ENCODE measurements at places on chromosomes 7 and 10.

DNA sequence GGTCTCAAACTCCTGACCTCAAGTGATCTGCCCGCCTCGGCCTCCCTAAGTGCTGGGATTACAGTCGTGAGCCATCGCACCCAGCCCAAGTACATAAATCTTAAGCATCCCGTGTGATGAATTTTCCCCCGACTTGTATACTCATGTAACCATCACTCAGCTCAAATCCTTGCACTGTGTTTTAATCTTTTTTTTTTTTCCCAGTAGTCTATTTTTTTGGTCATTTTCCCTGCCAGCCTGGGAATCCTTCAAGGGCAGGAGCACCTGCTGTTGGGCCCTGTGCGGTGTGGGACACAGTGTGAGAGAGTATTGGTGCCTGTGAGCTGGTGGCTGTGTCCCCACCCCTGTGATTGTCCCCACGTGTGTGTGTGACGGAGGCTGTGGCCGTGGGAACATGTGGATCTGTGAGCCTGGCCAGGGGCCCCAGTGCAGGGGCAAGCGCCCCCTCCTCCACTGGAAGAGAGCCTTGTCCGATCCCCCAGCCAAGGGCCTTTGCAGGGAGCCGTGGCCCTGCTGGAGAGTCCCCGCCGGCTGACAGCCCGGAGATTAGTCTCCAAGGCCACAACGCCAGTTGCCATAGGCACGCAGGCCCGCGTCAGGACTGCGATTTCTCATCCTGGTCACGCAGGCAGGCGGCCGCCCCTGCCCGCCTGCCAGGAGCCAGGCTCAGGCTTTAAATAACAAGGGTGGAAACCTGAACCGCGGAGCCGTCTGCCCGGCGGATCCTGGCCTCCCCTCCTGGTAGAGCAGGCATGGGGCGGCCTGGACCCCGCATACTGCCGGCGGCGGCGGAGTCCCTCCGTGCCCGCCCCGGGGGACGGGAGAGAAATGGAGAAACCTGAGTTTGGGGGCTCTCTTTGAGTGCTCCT is 26.5 kb downstream of the GTF2IRD1 start:
- no peak for DNase-seq

DNA sequence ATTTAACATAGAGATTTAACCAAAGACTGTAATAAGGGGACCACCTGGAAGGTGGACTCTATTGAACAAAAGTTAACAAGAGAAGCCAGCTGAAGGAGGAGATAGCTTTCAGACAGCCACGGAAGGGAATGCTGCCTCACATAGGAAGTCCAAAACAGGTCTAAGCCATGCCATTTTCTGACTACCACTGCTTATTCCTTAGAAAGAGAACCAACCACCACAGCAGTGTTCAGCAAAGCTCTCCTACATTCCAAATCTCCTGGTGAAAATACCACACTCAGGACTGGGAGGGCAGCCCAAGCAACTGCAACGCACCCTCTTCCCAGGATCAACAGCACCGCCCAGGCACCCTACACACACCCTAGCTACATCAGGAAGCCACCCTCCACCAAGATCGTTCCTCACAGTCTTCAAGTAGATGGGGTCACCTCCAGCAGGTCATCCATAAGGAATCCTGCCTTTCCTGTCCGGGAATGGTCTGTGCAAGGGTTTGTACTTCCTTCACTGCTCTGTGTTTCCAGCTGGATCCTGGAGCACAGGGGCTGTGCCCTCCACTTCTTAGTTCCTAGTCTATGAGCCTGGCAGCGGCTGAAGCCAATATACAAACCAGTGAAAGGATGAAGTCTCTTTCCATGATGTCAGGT is 2.5 kb downstream of the KIAA1549 start:
- no peak for DNase-seq

DNA sequence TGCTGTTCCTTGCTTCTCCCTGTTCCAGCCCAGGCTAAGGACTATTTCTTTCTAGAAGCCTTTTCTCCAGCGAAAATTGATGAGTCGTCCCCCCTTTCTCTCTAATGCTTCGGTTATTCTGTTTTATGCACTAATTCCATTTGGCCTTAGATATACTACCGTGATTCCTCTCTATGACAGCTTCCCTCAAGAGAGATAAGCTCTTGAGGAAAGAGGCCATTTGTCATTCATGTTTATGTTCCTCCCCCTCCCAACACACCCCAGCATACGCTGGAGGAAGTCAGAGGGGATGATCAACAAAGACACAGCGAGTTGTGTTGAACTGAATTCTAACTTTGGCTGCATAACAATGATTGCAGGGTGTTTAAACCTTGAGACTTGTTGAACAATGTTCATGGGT is 198.8 kb downstream of the BMPER start:
- DNase-seq: no peak

DNA sequence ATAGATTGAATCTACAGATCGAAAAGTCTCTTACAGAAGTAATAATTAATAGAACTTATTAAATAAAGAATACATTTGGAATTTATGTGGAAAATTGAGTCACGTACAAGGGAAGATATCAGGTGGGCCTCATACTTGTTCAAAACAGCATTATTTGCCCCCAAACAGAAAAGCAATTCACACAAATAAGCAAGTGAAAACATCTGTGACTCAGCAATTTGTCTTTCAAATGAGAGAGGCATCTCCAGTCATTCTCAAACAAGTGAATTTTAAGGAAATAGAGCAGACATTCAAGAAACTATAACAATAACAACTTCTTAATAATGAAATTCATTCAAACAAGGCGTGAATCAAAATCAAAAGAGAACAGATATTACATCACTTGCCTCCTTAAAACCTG is 50.1 kb downstream of the SEMA3A start:
- DNase-seq: no peak

DNA sequence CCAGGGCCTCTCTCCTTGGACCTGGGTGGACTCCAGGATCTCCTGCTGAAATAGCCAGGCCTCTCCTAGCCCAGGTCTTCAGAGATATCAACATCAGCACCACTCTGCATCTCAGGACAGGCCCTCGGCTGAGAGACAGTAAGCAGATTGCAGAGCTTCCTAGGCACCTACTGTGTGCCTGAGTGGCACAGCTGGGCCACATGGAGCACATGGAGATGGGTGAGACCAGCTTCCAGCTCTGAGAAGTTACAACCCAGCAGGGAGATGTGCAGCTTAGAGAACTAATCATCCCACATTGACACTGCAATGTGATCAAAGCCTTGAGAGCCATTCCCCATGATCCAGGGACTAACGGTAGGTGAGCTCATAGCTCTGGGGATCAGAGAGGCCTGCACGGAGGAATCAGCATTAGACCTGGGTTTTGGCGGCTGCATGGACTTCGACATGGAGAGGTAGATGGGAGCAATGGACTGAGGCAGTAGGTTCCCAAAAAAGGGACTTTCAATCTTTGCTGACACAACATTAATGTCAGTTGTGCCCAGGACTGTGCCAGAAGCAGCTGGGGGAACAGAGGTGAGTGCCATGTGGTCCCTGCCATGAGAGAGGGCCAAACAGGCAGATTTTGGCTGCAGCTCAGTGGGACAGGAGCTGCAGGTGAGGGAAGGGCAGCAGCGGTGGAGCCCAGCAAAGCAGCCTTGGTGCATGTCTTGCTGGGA is 76.0 kb upstream of the LEP start:
- no peak for DNase-seq

DNA sequence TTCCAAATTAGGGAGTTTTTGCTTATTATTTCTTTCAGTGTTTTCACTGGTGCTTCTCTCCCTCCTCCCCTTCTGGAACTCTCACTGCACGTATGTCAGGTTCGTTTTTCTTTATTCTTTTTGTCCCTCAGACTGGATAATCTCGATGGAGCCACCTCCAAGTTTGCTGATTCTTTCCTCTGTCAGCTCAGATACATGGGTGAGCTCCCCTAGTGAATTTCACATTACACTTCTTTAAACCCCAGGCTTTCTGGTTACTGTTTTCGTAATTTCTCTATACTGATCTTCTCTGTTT is 20.8 kb upstream of the NCAPG2 start:
- DNase-seq: no peak

- peak; percentile 58 for DNase-seq
These were observed 11.6 kb upstream of the FFAR4 start for GRCh38 chr10:93554760-93555432.

GRCh38 chr7:70700055-70700940 is 431.6 kb upstream of the GALNT17 start:
- DNase-seq: no peak

DNA sequence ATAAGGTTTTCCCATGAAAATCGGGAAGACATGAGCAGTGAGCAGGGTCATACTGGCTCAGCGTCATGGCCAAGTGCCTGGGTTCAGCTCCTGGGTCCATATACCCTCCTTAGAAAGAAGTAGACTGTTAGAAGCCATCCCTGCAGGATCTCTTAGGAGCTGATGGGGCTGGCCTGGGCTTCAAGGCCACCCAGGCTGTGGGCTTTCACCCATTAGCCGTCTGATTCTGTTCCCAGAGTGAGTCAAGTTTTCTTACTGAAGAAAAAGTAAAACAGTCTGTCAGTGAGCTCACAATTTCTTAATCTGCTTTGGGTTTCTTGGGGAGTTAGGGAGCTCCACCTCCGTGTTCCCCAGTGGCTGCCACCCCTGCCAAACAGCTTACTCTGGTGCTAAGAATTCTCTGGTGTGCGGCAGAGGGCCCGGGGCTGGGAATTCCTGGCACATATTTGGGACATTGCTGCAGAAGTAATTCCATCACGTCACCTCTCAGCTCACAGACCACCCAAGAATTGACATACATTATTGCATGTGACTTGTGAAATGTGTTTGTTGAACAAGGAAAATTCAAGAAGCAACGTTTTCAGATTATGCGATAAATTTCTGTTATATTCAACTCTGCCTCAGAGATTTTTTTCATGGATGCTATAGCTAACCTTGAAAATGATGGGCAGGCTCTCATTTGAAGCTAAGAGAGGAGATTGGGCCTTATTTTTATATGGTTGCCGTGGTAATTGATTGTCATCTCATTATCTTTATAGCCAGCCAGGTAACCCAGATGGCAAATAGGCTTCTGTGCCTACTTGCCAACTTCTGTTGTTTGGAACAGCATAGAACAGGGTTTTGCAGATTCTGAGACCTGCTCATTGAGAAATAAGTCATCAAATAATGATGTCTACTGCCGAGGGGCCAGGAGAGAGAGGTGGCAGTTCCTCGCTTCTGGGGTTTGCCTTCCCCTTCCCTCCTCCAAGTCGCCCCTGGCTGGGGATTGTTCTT is 166.4 kb downstream of the CHN2 start:
- DNase-seq: no peak

- no peak for DNase-seq
These were observed 181.3 kb downstream of the MAGI2 start for GRCh38 chr7:79272066-79272669.

GRCh38 chr7:105101864-105102263 is 87.9 kb downstream of the KMT2E start:
- no peak for DNase-seq

GRCh38 chr10:22218448-22218847 is 633 bp upstream of the EBLN1 start:
- DNase-seq: no peak

DNA sequence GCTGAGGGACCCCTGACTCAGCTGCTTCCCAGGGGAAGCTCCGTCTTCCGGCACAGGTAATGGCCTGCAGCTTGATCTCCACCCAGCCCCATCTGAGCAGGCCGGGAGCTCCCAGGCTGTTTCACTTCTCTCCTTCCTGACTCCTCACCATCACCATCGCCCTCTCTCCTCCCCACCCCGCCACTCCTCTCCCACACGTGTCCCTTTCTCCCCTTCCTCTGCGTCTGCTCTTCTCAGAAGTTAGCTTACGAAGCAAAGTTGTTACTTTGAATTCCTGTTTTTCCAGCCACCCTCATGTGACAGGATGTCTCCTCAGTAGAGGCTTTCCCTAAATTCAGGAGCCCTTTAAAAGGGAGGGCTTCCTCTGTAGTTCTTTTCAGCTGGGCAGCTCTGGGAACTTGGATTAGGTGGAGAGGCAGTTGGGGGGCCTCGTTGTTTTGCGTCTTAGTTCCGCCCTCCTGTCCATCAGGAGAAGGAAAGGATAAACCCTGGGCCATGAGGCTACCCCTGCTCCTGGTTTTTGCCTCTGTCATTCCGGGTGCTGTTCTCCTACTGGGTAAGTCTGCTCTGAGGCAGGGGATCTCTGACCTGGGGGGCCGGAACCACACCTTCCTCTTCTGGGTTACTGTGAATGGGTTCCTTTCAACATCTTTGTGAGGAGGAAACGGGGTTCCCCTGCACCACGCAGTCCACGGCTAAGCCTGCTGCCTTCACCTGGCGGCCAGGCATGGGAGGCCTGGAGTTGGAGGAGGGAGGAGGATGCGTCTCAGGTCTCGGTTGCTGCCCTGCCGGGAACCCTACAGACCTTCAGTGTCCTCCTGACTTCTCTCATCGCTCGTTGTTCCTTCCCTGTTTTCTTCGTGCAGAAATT is at the start of gene MRC1:
MRC1 (plus strand) TSS at position 378 of the 871 bp plus-strand sequence; CDS start at position 496, 118 bp downstream.
- no peak for DNase-seq

DNA sequence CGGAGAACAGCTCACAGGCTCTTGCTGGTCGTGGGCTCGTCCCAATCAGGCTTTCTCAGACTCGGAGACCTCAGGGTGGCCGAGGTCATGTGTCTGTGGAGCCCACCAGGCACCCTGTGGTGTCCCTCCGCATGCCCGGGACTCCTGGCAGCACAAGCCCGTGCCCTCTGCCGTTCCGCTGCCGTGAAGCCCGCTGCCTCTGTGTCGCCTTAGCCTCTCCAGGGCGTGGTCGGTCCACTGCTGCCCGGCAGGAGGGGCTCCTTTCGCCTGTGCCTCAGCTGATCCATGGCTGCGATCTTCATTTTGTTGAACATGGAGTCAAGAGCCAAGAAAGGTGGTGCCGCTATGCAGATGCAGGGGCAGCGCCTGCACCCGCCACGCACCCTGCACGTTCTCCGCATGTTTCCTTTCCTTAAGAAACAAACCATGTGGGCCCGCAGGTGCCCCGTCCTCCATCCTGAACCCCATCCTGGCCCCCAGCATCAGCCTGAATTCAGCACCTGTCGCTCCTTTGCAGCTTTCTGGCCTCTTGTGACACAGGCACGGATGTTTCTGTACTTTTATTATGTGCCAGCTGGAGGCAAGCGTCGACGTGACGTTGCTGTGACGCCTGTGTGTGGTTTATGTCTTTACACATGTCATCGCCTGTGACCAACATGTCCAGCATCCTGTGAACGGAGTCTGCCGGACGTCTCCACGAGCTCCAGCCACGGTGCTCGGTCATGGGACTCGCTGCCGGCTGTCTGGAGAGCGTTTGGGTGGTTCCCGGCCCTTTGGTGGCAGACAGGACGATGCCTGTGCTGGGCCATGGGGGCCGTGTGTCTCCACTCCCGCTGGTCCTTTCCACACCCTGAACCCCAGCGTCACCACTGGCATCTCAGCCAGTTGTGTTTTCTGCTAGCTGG is 69.9 kb downstream of the NKX6-2 start:
- DNase-seq: no peak

- DNase-seq: no peak
These were observed 795.2 kb downstream of the REEP3 start for GRCh38 chr10:64316416-64316815.

DNA sequence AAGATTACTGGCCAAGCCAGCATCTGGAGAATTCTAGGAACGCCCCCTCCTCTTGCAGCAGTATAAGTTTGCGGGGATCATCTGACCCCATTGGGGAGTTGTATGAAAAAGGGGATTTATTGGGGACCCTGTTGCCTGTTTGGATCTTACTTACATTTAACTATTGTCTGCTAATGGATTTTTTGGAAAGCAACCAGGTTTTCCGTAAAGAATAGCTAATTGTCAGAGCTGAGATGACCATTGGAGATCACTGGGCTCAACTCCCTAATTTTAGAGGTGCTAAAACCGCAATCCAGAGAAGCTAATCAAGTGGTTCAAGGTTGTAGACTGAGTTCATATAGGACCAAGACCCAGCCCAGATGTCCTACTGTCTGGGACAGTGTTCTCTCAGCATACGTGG is 38.8 kb downstream of the HTRA1 start:
- DNase-seq: no peak

GRCh38 chr7:93119191-93119905 is 1.6 kb upstream of the SAMD9 start:
- DNase-seq: no peak

- DNase-seq: no peak
These were observed 147.3 kb downstream of the ARL4A start for GRCh38 chr7:12834782-12835181.
